Neural crest cell (in vitro differentiated cells): ENCODE measurements at places on chromosomes 1 and 21. TPM values are rescaled to one million over a fixed set of nuclear protein-coding genes. Genes with fewer than 3 reads are reported as not detected.

- no peak overlapping the region for H3K4me3 ChIP-seq
- no peaks in the 10 kb centered on the region for H3K36me3 ChIP-seq
- H3K27me3 ChIP-seq: no peaks in the 10 kb centered on the region
- no peak for DNase-seq
Measured at GRCh38 chr1:160397651-160398050, 2.7 kb upstream of the VANGL2 start.

DNA sequence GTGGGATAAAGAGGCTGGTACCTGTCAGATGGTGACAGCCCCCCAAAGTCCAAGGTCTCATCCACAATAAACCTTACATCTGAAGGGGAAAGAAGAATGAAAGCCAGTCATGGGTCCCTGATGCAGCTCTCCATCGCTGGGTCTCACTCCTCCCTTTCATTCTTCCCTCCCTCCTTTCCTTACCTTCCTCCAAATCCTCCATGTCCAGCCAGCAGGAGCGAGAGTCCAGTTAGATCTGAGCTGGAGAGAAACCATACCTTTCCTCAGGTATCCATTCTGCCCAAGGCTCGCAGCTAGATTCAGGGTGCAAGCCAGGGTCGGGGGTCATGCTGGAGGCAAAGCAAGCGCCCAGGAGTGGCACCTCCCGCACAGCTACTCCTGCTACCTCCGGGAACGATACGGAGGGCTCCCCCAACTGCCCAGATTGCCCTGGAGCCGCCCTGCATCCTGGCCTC, 421 bp downstream of the PSRC1 start:
- H3K4me1 ChIP-seq: peaks cover 66% of the 10 kb centered on the region
- H3K27ac ChIP-seq: peak overlapping the region; percentile 91
- no peaks in the 10 kb centered on the region for H3K27me3 ChIP-seq
- H3K36me3 ChIP-seq: peaks cover 7% of the 10 kb centered on the region

- H3K27ac ChIP-seq: no peak overlapping the region
- no peak for DNase-seq
- peaks cover 10% of the 10 kb centered on the region for H3K4me1 ChIP-seq
- peaks cover 3% of the 10 kb centered on the region for H3K27me3 ChIP-seq
- peaks cover 11% of the 10 kb centered on the region for H3K36me3 ChIP-seq
- peak overlapping the region; percentile 89 for H3K4me3 ChIP-seq
Measured at GRCh38 chr1:247111259-247111699, 7.1 kb upstream of the ZNF669 start.

- peaks cover 22% of the 10 kb centered on the region for H3K4me1 ChIP-seq
- peaks cover 5% of the 10 kb centered on the region for H3K36me3 ChIP-seq
- H3K27ac ChIP-seq: no peak overlapping the region
- no peak overlapping the region for H3K4me3 ChIP-seq
Measured at GRCh38 chr1:19059773-19060172, 103.3 kb upstream of the IFFO2 start.

DNA sequence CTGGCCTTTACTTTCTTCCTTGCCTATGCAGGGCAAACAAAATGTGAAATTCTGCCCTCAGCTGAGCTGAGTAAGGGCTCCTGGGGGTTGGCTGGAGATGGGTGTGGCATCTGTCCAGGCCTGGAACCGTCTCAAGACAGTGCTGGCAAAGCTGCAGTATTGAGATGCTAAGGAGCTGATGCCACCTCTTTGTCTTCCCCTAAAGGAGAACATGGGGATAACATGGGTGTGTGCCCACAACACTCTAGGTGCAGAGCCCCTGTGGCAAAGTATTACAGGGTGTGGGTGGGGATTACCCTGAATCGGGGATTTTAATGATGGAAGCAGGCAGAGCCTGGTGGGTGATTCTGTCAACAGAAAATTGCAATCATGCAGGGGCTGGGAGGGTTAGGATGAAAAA, 2.5 kb upstream of the ST3GAL3 start:
- H3K4me1 ChIP-seq: peaks cover 28% of the 10 kb centered on the region
- peak overlapping the region; percentile 91 for H3K4me3 ChIP-seq
- DNase-seq: no peak
- no peaks in the 10 kb centered on the region for H3K27me3 ChIP-seq

DNA sequence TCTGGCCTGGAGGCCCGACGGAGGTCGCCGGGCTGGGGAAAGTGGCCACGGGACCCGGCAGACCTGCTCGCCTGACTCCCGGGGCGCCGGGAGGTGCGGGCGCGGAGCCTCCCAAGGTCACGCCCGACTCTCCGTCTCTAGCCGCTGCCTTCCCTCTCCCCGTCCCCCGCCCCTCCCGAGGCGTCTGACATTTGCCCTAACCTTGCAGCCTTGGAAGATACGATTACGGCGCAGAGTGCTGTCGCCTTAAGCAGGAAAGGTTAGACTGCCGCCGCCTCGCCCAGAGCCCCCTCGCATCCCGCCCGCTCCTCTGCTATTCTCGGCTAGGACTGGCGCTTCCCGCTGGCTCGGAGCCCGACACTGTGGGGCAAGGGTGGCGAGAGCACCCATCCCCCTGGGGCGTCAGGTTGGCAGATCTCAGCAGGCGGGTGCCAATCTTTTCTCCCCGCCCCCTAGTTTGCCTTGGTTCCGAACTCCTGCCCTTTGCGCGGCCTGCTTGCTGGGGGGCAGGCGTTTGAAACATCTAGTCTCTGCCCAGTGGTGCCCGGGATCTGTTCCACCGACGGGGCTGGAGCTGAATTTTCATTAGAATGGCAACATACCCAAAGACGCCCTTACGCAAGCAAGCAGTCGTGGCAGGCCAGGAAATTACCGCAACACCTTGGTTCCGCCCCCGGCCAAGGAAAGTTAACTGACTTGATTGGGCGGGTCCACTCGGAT, 835 bp downstream of the PGM1 start:
- no peaks in the 10 kb centered on the region for H3K27me3 ChIP-seq
- H3K4me3 ChIP-seq: peak overlapping the region; percentile 98
- peaks cover 4% of the 10 kb centered on the region for H3K4me1 ChIP-seq
- peak; percentile 53 for DNase-seq
- no peak overlapping the region for H3K27ac ChIP-seq

DNA sequence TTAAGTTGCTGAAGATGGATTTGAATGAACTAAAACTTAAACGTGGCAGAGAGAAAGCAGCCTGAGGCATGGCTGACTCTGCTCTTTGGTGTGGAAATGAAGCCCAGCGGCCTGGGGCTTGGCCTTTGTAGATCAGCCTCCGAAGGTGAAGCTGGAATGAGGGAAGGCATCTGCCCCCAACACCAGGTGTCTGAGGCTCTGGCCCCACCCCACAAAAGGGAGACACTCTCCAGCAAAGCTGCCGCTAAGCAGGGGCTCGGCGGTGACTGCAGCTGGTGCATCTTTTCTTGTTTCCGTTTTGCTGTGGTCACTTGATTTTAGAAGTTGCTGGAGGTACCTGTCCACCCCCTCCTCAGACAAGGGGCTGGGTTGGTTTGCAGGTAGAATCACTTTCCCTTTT, 38.2 kb upstream of the NID1 start:
- H3K4me1 ChIP-seq: peaks cover 9% of the 10 kb centered on the region
- H3K36me3 ChIP-seq: no peaks in the 10 kb centered on the region
- no peak overlapping the region for H3K27ac ChIP-seq
- H3K4me3 ChIP-seq: no peak overlapping the region
- DNase-seq: no peak

- H3K36me3 ChIP-seq: peaks cover 4% of the 10 kb centered on the region
- no peaks in the 10 kb centered on the region for H3K4me1 ChIP-seq
- H3K4me3 ChIP-seq: no peak overlapping the region
- no peaks in the 10 kb centered on the region for H3K27me3 ChIP-seq
- H3K27ac ChIP-seq: no peak overlapping the region
Measured at GRCh38 chr1:56099766-56100265, 479.5 kb downstream of the PLPP3 start.

COX20 gene
- total RNA-seq: 24.0 and 25.7 TPM in 2 replicates

SLAMF9 gene
- total RNA-seq: not detected in 2 replicates
